Amygdala (tissue), 56 donors: ENCODE measurements at places on chromosomes 13 and 19.

DNA sequence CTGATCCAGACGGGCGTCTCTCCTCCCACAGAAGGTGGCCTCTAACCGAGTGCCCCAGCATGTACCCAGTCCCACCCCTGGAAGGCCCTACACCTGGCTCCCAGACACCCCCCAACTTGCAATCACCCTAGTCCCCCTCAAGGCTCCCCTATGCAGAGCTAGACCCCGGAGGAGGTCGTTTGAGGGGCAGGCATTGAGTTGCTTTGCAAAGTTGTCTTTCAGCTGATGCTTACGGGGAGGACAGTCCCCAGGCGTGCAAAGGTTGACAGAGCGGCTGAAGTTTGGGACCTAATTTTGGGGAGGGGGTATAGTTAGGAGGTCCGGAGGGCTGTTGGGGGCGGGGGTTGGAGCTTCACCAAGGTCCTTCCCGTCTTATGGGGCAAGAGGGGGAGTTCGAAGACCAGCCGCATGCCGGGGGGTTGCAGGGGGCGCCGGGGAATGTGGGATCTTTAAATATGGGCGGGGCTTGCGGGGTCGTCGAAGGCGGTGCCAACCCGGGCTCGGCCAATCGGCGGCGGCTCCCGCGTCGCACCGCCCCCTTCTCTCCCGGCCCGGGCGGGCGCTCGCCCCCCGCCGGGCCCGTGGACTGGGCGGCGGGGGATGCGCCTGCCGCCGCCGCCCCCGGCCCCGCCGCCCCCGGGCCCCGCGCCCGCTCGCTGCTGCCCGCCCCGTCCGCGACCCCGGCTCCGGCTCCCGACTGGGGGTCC, at the start of gene KCNN1:
Gene KCNN1, plus strand, starts transcription at position 558 of the 707 bp plus-strand sequence. CDS start 6,782 bp downstream, outside the sequence.
- DNase-seq: no peak

GRCh38 chr13:50366488-50367174, 351.4 kb downstream of the KCNRG start:
- DNase-seq: no peak

- no peak for DNase-seq
These were observed 2816.6 kb downstream of the PCDH9 start for GRCh38 chr13:64413529-64413928.

GRCh38 chr19:5003781-5004180, 34.9 kb downstream of the KDM4B start:
- DNase-seq: no peak

DNA sequence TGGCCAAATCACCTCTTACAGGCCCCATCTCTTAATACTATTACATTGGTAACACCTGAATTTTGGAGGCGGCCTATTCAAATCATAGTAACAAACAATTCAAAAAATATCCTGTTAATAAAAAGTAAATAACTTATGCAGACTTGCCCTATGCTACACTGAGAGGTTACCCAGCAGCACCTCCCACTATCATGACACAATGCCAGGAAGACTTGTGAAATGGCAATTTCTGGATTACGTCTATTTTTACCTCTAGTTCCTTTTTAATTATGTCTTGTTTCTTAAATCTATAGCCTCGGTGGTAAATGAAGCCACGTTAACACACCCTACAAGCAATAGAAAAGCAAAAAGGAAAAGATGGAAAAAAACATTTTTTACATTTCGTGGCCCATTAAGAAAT, 6.2 kb upstream of the DZIP1 start:
- DNase-seq: no peak

DNA sequence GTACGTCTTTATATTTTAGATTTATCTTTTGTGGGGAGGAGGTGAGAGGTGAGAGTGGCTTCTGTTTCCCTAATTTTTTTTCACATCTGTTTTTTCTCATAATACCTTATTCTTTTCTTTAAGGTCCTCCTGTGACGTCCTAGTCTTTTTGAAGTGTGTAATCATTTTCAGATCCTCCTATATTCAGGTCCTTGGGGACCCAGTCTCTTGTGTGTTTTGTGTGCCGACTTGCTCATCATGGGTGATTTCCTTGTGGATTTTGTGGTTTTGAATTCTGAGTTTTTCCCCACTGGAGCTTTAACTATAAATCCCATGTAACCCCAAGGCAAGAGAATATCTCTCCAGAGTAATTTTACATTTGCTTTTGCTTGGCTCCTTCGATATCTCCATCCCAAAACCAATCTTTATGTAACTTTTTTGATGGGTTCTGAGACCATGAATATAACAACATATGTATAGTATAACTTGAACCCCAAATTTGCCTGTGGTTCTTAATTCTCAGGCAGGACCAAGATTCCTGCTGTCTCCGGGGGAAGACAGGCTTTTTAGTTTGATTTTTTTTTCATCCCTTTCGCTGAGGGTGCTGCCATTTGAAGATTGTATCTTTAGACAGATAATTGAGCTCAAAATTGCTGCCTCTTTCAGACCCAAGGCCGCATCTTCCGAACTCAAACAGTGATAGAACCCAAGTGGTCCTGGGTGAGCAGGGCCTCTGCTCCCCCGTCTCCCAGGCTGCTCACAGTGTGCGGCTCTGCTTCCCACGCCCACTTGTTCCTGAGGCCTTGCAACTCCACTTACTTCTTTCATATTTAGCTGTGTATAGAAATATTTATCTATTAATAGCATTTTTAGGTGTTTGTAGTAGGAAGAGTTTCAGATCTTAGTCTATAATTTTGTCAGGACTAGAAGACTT, 59.1 kb upstream of the GPR183 start:
- no peak for DNase-seq

DNA sequence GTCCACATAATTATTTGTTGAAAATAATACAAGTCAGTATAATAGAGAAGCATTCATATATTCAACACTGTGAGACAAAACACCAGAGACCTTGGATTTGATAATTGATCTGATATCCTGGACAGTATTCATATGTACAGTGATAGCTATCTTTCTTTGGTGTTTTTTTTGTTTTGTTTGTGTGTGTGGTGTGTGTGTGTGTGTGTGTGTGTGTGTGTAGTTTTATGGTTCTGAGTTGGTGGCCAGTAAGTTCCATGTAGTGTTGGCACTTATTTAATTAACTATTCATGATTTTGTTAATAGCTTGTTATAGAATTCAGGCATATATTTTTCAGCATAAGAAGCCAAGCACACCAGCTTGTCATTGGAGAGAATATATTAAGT, 1.6 kb upstream of the ANGPTL6 start:
- no peak for DNase-seq

- DNase-seq: no peak
These were observed 6.9 kb upstream of the SHISA2 start for GRCh38 chr13:26058704-26059103.

DNA sequence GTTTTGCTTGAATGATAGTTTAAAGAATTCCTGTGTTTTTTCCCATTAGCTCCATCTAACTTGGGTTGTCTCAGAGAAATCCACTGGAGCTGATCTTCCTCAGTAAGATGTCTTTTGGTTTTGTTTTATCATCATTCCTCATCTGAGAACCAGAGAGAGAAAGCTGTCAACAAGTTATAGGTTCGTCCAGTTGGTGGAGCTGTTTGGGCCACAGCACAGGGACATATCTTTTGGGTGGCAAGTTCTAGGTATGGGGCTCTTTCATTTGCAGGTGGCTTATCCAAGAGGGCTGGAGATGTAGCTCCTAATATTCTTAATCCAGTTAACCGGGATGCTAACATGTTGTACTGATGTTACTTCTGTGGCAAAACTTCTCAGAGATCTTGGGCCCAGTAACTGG, 174.2 kb downstream of the KCNRG start:
- DNase-seq: no peak

- no peak for DNase-seq
These were observed 424.1 kb upstream of the DACH1 start for GRCh38 chr13:72290962-72291681.

GRCh38 chr13:77239312-77239711, 87.6 kb downstream of the MYCBP2 start:
- no peak for DNase-seq

- DNase-seq: peak; percentile 99
These were observed at the start of gene ALKBH7 for GRCh38 chr19:6372594-6373095. ALKBH7 (plus strand) TSS chr19:6372794; CDS start chr19:6372821, 27 bp downstream.

- no peak for DNase-seq
These were observed 583 bp upstream of the BAX start for GRCh38 chr19:48953990-48954594.

- DNase-seq: no peak
These were observed 296.4 kb downstream of the DNAJC15 start for GRCh38 chr13:43319617-43320444.

GRCh38 chr19:4557971-4558941, 1.2 kb downstream of the SEMA6B start:
- no peak for DNase-seq

GRCh38 chr13:104522235-104523072, 1456.2 kb upstream of the SLC10A2 start:
- no peak for DNase-seq

DNA sequence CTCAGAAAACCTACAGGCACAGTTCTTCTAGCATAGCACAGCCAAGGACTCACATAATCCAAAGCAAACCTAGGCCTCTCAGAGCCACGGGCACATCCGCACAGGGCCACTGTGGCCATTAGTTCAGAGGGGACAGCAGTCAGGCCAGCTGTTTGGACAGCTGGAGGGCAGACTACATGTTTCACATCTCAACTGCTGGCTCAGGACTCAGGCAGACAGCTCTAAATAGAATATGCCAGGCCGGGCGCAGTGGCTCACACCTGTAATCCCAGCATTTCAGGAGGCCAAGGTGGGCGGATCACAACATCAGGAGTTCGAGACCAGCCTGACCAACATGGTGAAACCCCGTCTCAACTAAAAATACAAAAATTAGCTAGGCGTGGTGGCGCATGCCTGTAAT, 26.8 kb downstream of the SAFB2 start:
- no peak for DNase-seq

- no peak for DNase-seq
These were observed 40.3 kb upstream of the SGCG start for GRCh38 chr13:23140492-23140891.

DNA sequence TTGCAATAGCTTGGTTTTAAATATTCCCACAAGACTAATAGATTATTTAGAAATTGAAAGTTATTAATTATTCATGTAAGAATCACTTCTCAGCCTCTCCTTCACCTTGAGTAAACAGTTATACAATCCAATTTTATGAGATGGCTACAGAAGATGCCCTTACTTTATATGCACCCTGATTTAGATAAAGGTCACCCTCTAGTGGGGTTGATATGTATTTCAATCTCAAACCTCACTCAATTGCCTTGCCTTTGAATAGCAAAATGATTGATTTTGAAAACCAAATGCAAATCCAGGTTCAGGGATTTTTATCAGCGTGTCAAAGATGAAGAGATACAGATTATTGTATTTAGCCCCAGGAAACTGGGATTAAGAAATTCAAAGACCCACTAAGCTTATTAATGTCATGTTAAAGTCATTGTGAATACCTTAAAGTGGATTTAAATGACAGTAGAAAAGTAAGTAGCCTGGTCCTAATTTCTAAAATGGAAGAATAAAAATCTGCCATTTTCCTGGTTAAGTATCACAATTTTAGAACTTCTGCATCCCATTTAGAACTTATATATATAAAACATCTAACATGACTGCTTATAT, 305.1 kb downstream of the ITGBL1 start:
- no peak for DNase-seq

GRCh38 chr13:83716121-83716520, 166.2 kb downstream of the SLITRK1 start:
- no peak for DNase-seq

GRCh38 chr19:46287585-46287984, 9.3 kb upstream of the HIF3A start:
- DNase-seq: no peak

GRCh38 chr13:94967183-94968039, 255.1 kb upstream of the SOX21 start:
- peak; percentile 38 for DNase-seq

GRCh38 chr13:92175330-92175729, 776.9 kb downstream of the GPC5 start:
- no peak for DNase-seq
